ENCODE measurements at places on chromosomes 1 and 21.

GRCh38 chr21:37208056-37208721 lies 58.9 kb downstream of the VPS26C start:
- DNase-seq = no peak

GRCh38 chr1:151581451-151581850 lies 30.4 kb upstream of the SNX27 start:
- no peak for DNase-seq

GRCh38 chr1:99533909-99534637 lies 111.8 kb upstream of the PALMD start:
- no peak for DNase-seq

- no peak for DNase-seq
These were observed 5.4 kb upstream of the PAFAH2 start for GRCh38 chr1:26003262-26003661.

DNA sequence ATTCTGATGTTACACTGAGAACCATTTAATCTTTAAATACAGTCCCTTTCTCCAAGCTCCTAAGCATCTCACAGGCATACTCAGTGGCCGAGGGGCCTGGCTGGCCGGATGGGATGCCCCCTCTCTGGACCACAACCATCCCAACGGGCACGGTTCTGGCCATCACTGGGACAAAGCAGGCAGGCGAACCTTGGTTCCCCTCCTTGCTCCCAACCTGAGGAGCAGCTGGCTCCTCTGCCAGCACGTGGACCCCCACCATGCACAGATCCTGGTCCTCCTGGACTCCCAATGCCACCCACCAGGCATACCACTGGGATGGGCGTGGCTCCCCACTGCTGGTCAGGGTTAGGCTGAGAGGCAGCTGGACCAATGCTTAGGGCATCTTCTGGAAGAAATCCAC lies 19.8 kb upstream of the PRDM16 start:
- DNase-seq = no peak

DNA sequence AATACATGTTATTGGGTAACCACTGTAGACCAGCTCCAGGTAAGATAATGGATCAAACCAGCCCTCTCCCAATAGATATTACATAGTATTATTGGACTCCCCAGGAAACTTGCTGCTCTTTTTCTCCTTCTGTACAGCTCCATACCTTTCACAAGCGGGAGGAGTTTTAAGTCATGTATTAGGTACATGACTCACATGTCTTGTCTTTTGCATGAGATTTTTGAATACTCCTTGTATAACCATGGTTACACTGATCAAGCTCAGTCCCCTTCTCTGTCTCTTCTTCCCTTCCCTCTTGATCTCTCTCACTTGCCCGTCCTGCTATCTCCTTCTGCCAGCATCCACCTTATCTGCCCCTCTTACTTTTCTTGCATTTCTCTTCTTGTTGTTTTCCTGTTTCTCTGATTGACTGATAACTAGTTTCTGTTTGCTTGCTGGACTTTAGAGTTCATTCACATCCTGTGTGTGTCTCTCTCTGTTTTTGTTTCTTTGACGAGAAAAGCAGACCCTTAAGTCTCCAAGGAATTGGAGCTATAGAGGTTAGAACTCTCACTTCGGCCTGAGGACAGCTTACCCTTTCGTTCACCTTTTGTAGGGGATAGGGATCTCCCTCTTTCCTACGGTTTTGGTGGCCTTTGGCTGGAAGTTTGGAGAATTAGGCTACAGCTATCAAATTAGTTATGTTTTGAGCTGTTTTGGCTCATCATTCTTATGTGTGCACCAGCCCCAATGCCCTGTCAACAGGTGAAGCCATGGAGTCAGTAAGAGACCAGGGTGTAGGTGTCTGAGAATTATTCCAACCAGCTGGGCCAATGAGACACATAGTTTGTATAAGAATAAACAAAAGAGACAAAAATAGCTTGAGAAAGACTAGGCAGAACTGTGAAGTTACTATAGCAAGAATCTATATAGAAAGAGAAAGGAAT lies 49.0 kb upstream of the ASB17 start:
- no peak for DNase-seq

- no peak for DNase-seq
These were observed at the start of gene BARHL2 for GRCh38 chr1:90716552-90717355. Gene BARHL2 (minus strand): TSS chr1:90717302. CDS start chr1:90717195, 107 bp downstream.

GRCh38 chr1:79587229-79587628 lies 580.7 kb upstream of the ADGRL4 start:
- no peak for DNase-seq

GRCh38 chr1:107739201-107739600 lies 225.8 kb downstream of the VAV3 start:
- no peak for DNase-seq

GRCh38 chr1:162822391-162823200 lies 32.1 kb downstream of the HSD17B7 start:
- no peak for DNase-seq

DNA sequence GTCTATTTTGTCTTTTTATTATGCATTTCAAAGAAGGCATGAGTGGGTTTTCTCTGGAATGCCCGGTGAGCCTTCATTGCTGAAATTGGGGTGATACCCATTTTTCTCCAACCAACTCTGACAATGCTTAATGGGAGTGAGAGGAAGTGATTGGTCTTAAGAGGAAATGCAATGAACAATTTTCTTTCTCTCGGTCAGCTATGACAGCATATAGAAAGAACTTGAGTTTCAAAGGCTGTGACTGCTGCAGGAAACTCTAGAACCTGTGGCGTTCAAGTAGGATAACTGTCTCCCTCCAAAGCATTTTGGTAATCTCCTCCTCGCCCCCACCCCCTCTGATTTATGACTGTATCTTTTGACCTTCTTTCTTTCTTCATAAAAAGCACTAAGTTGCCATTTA lies 155.9 kb downstream of the LYPLAL1 start:
- no peak for DNase-seq

DNA sequence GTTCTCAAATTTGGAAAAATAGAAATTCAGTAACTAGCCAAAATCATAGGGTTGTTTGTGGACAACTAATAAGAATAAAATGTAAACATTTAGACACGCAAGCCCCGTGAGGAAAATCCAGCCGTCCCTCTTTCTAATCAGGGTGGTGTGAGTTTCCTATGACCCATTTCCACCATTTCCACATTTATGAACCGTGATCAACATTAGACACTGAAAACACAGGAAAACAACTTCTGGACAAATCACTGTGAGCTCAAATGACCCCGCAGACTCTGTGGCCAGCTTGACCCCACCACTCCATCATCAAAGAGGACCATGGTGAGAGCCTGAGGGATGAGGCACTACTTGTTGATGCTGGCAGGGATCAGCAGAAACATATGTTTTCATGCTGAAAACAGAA lies 101.0 kb downstream of the SIM2 start:
- DNase-seq = no peak

GRCh38 chr1:52055066-52055865 lies at the start of gene TXNDC12:
Gene TXNDC12 (minus strand): TSS chr1:52055191. CDS start chr1:52055096, 95 bp downstream.
- DNase-seq = peak; percentile 84

GRCh38 chr1:67755619-67756018 lies 70.6 kb downstream of the GADD45A start:
- DNase-seq = no peak

DNA sequence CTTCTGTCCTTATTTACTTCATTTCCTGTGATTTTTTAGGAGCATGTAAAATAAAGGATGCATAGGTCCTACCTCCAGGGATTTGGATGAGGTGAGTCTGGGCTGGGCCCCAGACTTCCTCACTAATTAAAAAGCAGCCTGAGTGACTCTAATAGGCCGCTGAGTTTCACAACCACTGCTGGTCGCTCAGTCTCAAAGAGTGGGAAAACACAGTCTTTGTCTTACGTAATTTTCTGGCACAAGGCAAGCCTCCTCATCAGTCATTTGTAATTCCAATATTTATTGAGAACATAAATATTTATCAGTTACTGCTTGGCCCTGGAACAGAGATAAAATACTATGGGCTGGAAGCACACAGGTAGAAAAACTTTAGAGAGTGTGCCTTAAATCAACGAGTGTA lies 195.4 kb upstream of the RUNX1 start:
- DNase-seq = no peak

DNA sequence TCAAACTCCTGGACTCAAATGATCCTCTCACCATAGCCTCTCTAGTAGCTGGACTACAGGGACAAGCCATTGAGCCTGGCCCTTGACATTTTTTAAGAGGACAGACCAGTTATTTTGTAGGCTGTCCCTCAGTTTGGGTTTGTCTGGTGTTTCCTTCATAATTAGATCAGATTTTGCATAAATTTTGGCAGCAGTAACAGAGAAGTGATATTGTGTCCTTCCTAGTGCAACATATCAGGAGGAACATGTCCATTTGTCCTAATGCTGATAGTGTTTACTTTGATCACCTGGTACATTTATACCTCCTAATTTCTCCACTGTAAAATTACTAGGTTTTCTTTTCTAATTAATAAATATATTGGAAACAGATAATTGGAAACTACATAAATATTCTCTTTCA lies 5.9 kb upstream of the NID1 start:
- no peak for DNase-seq

DNA sequence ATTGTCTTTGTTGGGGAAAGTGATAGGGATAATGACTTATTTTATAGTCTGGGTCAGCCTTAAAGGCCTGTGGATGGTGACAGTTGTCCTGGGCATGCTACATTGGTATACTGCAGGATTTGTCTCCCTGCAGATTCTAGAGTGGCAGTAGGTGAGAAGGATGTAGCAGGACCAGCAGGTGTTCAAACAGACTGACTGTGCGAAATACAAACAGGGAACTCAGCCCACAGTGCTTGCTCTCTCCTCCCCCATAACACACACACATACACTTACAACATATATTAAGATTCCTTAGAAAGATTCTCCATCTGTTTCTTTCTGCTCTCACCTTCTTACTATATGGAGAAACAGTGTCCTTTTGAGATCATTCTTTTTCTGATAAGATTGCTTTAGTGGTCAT lies 6.9 kb downstream of the PDE4B start:
- DNase-seq = no peak

DNA sequence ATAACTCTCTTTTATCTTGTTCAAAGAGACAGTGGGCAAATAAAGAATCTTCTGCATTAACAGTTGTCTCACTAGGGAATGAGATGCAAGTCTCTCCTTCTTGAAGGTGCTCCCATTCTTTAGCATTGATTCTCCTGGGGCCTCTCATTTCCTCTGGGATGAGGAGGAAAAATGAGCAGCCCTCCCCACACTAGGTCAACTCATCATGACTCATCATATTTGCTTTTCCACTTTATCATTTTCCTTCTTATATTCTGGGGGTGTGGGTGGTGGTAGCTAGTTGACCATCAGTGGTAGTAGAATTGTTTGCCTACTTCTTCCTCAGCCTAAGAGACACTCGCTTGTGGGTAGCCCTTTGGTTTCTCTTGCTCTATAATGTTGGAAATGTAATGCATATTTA lies 182.0 kb upstream of the C1orf87 start:
- DNase-seq = no peak

DNA sequence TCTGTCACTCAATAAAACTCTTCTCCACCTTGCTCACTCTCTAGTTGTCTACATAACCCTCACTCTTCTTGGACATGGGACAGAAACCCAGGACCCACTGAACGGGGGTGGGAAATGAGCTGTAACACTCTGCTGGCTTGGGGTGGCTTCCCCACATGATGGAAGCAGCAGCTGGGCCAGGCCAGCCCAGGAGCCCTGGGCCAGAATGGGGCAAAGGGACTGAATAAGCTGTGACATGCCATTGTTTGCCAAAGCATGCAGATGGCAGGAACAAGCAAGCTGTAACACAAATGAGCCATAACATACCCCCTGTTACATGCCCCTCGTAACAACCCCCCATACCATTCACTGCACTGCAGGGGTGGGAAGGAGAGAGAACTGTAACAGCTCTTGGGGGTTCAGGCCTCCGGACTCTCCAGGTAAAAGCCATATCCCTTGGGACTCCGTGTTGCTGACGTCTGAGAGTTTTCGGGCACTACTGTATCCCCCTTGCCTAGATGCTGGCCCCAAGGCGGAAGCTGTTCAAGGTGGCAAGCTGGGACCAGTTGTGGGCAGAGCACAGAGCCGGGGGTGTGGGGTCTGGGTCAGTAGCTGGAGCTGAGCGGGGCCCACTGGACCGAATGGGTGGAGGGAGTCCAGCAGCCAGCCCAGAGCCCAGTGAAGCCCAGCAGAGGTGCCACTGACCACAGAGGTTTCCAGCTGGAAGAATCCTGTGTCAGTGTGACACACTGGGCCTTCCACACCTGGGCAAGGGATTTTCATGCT lies 56.1 kb upstream of the DMRTB1 start:
- no peak for DNase-seq

DNA sequence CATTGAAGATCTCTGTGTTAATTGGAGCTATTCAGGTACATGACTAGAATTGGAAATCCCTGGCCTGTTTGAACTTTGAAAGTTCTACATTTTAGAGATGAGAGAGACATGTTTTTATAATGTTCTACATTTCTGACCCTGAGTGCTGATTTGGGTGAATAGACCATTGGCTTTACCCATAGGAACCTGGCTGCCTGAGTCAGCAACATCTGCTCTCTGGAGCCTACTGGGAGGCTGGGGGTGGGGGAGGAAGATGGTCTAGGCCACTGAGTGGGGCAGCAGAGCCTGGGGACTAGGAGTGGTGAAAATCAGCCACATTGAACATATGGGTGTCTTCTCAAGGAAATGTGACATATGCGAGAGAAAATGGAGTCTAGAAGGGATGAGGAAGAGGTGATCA lies 1.4 kb upstream of the VANGL1 start:
- DNase-seq = no peak

DNA sequence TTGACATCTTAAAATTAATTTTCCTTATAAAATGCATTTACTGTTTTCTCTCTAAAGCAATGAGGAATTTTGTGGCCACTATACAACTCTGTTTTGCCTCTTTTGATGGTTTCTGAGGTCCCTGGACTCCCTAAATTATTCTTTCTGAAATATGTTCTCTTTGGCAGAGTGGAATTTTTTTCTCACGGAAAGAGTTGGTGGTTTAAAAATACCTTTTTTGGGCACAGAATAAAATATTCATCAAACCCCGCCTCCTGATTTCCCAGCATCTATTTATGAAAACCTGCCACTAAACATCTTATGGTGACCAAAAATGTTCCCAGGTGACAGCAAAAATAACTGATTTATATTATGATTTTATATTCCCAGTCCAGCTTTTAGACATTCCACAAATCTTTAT lies 165.3 kb upstream of the SYT6 start:
- DNase-seq = no peak

DNA sequence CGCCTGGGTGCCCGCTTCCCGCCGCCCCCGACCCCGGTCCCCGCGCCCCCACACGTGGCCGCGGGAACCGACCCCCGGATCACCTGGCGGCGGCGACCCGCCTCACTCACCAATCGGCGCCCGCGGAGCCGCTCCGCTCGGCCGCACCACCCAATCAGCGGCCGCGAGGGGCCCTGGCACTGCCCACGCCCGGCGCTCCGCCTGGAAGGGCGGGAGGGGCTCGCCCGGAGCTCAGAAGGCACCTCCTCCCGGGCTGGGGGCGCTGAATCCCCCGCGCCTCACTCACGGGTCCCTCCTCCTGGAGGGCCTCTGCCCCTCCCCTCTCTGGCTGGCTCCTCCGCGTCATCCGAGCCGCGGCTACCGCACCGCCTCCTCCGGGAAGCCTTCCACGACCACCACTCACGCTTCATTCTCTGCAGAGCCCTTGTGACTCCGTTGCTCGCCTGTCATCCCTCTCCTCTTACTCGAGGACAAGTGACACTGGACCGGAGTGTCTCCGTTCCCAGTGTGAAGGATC lies 374 bp downstream of the SH2D5 start:
- no peak for DNase-seq
